NCI-H1105 (cell line): ENCODE measurements at places on chromosomes 7 and 10.

DNA sequence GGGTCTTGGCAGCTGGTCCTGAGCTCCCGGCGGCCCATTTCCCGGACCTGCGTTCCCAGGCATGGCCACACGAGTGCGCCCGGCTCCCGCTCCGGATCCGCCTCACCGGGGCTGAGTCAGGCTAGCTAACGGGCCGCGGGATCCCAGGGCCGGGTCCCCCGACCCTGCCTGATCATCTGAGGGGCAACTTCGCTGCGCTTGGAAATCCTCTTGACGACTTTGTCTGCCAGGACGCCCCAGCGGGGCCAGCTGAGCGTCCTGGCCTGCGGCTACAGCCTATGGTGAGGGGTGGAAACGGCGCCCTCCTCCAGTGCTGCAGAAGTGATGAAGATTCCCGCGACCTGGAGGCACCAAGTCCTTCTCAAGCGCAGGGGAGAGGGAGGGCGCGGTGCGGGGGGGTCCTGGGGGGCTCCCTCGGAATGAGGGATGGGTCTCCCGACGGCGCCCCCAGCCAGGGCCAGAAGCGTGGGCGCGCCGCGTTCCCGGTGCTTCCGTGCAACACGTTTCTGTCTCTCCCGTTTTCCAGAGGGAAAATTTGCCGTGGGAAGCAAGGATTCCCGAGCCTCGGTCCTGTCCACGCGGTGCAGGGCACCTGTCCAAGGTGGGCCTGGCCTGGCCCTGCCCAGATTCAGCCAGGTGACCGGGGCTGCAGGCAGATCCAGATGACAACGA lies 212.4 kb downstream of the CCSER2 start:
- DNase-seq, result no peak

DNA sequence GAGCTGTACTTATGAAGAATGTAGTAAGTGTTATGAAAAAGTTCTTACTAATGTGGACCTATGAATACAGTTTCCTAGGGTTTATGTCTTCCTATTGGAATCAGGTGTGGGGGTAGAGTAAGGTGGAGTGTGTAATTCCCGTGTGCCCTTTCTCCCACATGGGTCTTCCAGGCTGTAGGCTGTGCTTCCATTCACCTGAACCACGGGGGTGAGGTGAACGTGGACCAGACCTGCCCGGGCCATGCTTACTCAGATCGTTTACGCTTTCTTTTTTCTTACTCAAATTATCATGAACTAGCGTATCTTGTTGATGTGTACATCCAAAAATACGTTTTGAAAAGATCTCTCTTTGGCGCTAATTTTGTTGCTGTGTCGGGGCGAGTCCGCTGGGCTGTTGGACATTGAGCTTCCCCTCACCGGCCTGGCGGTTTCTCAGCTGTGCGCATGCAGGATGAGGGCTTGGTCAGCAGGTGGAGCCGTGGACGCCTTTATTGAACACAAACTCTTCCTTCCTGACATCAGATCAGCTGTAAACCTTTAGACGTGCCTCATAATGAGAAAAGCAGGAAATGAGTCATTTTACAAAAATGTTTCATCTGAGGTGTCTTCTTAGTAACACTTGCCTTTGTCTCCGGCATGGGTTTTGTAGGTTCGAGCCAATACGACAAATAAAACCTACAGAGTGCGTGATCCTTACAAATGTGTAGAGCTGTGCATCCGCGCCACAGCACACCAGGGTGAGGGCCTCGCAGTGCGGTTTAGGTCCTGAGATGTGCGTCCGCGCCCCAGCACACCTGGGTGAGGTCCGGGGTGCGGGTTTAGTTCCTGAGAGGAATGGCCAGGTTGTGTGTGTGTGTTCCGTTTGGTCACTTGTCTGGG lies 53.8 kb downstream of the WDR37 start:
- DNase-seq, result no peak

DNA sequence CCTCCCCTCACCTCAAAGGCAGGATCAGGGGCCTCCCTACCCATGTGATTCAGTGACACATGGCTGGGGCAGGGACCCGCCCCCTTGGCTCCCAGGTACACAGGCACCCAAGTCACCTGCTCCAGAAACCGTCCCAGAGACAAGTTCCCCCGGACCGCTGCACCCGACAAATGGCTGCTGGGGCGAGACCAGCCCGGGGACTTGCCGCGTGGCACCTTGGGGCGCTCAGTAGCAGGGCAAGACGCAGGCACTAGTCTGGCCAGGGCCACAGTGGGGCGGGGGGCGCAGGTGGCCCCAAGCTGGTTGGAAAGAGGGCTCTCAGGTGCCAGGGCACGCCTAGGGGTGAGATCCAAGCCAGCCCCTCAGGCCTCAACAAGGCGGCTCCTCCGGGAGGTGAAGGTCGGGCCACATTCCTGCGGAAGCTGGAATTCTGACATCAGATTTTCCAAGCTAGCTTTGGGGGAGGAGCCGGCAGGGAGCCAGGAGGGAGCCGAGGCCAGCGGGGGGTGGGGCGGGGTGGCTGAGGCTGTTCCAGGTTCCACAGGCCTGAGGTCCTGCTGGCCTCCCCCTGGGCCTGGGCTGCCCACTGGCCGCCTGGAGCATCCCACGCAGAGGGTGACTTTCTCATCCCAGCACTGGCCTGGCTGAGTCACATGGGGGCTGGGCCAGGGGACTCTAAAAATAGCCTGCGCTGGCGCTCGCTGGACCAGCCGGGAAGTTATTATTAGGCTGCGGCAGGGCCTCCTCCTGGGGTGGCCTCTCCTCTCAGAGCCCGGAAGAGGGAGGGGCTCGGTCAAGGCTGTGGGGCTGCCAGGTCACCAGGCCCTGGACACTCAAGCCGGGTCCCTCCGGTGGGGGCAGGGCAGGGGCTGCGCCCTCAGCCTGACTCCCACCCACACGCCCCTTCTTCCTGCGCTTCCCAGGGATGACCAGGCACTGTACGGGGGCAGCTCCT lies 20.5 kb upstream of the INPP5A start:
- no peak for DNase-seq

GRCh38 chr10:123157210-123157609 lies 3.0 kb downstream of the BUB3 start:
- DNase-seq, result no peak

- no peak for DNase-seq
Observed at GRCh38 chr10:19133992-19134391, 85.4 kb downstream of the MALRD1 start.

GRCh38 chr7:2259480-2259879 lies 17.5 kb downstream of the NUDT1 start:
- no peak for DNase-seq

- DNase-seq, result no peak
Observed at GRCh38 chr10:3727268-3727667, 57.7 kb downstream of the KLF6 start.

DNA sequence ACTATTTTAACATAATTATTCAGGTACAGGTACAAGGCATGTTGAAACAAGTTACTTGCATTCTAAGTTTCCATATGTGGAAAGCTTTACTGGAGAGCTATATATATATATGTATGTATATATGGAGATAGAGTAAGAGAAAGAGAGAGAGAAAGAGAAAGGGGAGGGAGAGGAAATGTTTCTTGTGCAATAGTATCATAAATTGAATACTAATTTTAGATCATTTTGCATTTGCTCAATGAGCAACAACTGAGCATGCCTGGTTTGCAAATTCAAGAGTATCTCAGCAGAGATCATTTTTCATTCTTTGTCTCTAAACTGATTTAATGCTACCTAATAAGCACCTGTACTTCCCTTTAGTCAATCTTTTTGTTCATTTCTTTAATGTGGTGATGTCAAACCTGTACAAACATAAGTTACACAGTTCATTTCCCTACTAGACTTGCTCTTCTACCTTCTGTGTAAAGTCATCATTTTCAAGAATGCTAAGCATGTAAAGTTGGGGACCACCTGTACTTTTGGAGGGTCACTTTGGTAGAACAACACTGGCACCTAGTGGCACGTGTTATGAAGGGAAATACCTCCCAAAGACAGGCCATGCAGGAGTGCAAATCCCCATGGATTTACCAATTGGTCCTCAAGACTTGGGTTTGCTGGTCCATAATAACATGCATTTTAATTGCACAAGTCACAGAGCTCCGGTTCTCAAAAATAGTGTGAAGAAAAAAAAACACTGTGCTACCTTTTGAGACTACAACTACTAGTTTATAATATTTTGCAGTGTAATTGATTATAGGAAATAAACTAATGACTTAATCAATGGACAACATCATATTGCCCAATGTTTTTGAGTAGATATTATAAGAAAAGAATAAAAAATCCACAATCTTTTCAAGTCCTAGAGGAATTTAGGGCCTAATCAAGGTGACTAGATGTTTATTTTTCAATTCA lies 431.2 kb upstream of the IGFBP3 start:
- DNase-seq, result peak; percentile 43

GRCh38 chr10:112533916-112534315 lies 86.9 kb downstream of the VTI1A start:
- DNase-seq, result no peak

GRCh38 chr10:3853547-3854303 lies 68.7 kb upstream of the KLF6 start:
- no peak for DNase-seq

DNA sequence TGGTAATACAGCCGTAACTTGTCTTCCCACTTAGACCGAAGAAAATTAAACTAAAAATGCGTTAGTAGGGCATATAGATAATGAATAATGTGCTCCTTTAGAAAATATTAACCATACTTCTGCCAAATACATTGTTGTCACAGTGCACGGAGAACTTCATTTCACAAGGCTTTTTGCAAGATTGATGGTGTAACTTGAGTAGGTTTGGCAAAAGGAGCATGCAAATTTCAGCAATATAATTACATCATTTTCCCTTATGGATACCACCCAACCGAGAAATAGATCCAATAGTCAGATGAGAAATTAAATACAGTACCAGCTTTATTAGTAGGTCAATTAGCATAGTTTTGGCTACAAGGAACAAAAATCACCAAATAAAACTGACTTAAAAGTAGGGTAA lies 792.6 kb upstream of the C7orf33 start:
- DNase-seq, result peak; percentile 19

GRCh38 chr10:70891627-70892026 lies 3.3 kb upstream of the PCBD1 start:
- DNase-seq, result no peak

DNA sequence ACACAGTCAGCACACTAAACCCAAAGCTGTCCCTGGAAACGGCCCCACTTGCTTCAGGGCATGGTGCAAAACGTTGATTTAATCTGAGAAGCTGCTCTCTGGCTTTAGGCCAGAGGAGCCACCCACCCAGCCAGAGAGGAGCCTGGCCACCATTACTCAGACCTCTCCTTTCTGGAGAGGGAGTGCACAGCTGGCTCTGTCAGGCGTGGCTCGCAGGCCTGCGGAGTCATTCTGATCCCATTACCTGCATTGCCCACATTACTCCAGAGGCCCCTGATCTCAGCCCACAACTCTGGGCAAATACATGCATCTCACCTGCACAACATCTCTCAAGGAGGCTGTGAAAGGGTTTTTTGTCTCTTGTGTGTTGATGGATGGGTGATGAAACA lies 370.0 kb upstream of the IGFBP3 start:
- peak; percentile 13 for DNase-seq
